ENCODE measurements at places on chromosomes 6 and 20. TPM values are rescaled to one million over a fixed set of nuclear protein-coding genes. Genes with fewer than 3 reads are reported as not detected.

Gene SEMG1
- not detected for polyA plus RNA-seq

Gene PRDM13
- not detected for polyA plus RNA-seq

Gene XKR7
- not detected for polyA plus RNA-seq

Gene ZC2HC1B
- polyA plus RNA-seq = not detected

Gene PGC
- not detected for polyA plus RNA-seq
